ENCODE measurements at places on chromosomes 3 and 15. TPM values are rescaled to one million over a fixed set of nuclear protein-coding genes. Genes with fewer than 3 reads are reported as not detected.

NCKIPSD gene
- 15.1 TPM for total RNA-seq

SELENOT gene
- 103 TPM for total RNA-seq

CP gene
- 0.97 TPM for total RNA-seq

FBXO40 gene
- total RNA-seq, result not detected

IL17RD gene
- 4.8 TPM for total RNA-seq

PYGO1 gene
- total RNA-seq, result 1.3 TPM

SUSD5 gene
- total RNA-seq, result 1.2 TPM

SLC6A11 gene
- total RNA-seq, result 6.2 TPM

TEX264 gene
- 39.9 TPM for total RNA-seq

GPR171 gene
- total RNA-seq, result 2.7 TPM

SUCNR1 gene
- total RNA-seq, result 0.38 TPM

RBP2 gene
- total RNA-seq, result not detected

UROC1 gene
- total RNA-seq, result not detected

EBLN2 gene
- 1.1 TPM for total RNA-seq

CNTN6 gene
- not detected for total RNA-seq

SYNM gene
- 50.2 TPM for total RNA-seq

SAMMSON gene
- 6.1 TPM for total RNA-seq

CILP gene
- 2.5 TPM for total RNA-seq

ZNF860 gene
- total RNA-seq, result 3.6 TPM

RAD51 gene
- total RNA-seq, result 6.9 TPM

ITIH4 gene
- total RNA-seq, result 0.22 TPM

LTF gene
- total RNA-seq, result 204 TPM

ITGB5 gene
- 89.9 TPM for total RNA-seq

ST3GAL6 gene
- total RNA-seq, result 5.3 TPM

FOXL2 gene
- total RNA-seq, result not detected

KLF15 gene
- total RNA-seq, result 13.5 TPM

LMLN gene
- total RNA-seq, result 3.5 TPM

SEMA6D gene
- 1.3 TPM for total RNA-seq

PRTG gene
- 1.3 TPM for total RNA-seq

NANOGP8 gene
- not detected for total RNA-seq

DUOXA2 gene
- 20.6 TPM for total RNA-seq

PP2D1 gene
- total RNA-seq, result not detected

ZNF385D gene
- total RNA-seq, result 3.4 TPM

HIGD1A gene
- total RNA-seq, result 187 TPM

ADGRG7 gene
- not detected for total RNA-seq

PIERCE2 gene
- total RNA-seq, result not detected

TUSC7 gene
- total RNA-seq, result not detected

NR1I2 gene
- total RNA-seq, result not detected

TNNC1 gene
- total RNA-seq, result 4.1 TPM

LRRC58 gene
- 11.6 TPM for total RNA-seq

TIGIT gene
- total RNA-seq, result 0.26 TPM

IL20RB gene
- 112 TPM for total RNA-seq

PLSCR5 gene
- total RNA-seq, result not detected

GNAT1 gene
- not detected for total RNA-seq

CD200R1 gene
- 9.6 TPM for total RNA-seq
